NCI-H1092 treated with DMSO at 0.1 percent for 48 hours (cell line): ENCODE measurements at places on chromosomes 11 and 22.

- DNase-seq: no peak
Measured at GRCh38 chr11:77074205-77074604, 7.4 kb downstream of the CAPN5 start.

GRCh38 chr11:87660926-87661660 is 514.1 kb downstream of the RAB38 start:
- no peak for DNase-seq

DNA sequence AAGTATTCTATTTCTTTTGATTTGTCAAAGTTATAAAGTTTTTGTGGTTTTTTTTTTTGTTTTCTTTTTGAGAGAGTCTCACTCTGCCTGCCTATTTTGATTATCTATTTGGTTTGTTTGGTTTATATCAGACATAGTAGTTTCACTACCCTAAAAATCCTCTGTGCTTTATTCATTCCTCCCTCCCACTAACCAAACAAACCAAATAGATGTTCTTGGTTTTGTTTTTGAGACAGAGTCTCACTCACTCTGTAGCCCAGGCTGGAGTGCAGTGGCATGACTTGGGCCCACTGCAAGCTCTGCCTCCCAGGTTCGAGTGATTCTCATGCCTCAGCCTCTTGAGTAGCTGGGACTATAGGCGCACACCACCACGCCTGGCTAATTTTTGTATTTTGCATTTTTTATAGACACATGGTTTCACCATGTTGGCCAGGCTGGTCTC is 67.9 kb downstream of the ENTHD1 start:
- DNase-seq: no peak

DNA sequence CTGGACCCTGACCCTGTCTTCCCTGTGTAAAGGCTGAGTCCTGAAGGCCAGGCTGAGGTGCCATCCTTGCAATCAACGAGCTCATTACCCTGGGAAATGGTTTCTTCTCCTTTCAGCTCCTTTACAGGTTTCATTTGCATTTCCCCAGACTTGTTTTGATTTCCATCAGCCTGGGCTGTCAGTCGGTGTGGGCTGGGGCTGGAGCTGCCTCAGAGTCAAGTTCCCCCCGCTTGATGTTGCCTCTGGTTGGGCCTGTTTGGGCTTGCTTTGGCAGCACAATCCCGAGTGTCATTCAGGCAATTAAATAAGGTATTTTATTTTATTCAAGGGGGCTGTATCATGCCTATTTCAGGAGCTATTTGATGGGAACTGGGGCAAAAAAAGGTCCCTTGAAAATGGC is 424.9 kb downstream of the INSC start:
- no peak for DNase-seq

GRCh38 chr22:29016067-29016938 is 45.3 kb downstream of the C22orf31 start:
- DNase-seq: no peak

GRCh38 chr11:15929371-15929901 is 426.9 kb downstream of the SOX6 start:
- DNase-seq: no peak

DNA sequence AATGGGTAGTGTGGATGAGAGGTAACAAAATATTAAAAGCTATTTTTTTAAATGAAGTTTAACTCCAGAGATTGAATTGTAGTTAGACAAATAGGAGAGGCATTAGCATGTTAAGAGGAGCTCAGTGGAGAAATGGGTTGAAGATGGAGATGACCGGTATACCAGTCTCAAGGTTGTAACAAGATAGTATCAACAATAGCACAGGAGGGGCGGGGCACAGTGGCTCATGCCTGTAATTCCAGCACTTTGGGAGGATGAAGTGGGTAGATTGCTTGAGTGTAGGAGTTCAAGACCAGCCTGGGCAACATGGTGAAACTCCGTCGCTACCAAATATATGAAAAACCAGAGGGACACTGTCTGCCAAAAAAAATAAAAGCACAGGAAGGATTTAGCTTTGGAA is 6.0 kb upstream of the ANKRD42 start:
- DNase-seq: no peak

DNA sequence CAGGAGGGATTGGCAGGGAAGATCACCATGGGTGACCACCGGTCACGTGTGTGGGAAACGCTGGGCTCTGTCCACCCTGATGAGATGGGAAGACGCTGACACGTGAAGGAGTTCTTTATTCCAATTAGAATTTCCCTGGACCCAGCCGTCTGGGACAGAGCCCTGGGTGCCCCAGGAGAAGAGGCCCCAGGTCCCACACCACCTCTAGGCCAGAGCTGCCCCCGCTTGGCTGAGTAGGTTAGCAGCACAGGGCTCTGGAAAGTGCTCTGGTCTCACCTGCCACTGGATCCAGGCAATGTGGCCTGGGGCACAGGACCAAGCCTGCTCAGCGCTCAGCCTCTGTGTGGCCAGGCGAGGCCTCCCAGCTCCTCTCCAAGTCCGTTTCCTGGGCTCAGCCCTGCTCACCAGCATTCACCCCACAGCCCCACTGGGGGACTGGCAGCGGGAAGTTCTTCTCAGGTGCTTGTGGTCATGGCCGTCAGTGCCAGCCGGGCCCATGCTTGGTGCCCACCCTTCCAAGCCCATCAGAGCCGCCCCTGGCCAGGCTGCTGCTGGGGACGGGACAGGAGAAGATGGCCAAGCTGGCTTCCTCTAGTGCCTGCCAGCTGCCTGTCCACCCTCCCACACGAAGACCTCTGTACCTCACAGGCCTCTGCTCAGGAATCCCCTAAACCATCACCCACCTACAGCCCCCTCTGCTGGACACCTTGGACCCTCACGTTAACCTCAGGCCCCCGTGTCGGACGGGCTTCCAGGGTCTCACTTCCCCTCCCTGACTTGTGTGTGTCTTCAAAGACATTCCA is 62.5 kb upstream of the FGF3 start:
- no peak for DNase-seq

GRCh38 chr11:132982772-132983640 is 549.3 kb downstream of the OPCML start:
- peak; percentile 42 for DNase-seq

- no peak for DNase-seq
Measured at GRCh38 chr11:207863-208180, 314 bp downstream of the RIC8A start.

- DNase-seq: peak; percentile 87
Measured at GRCh38 chr11:93329936-93330445, 551 bp upstream of the DEUP1 start.

- DNase-seq: no peak
Measured at GRCh38 chr22:49152939-49153770, 674.5 kb downstream of the BRD1 start.

- DNase-seq: no peak
Measured at GRCh38 chr22:19143967-19144400, 467 bp downstream of the ESS2 start.

DNA sequence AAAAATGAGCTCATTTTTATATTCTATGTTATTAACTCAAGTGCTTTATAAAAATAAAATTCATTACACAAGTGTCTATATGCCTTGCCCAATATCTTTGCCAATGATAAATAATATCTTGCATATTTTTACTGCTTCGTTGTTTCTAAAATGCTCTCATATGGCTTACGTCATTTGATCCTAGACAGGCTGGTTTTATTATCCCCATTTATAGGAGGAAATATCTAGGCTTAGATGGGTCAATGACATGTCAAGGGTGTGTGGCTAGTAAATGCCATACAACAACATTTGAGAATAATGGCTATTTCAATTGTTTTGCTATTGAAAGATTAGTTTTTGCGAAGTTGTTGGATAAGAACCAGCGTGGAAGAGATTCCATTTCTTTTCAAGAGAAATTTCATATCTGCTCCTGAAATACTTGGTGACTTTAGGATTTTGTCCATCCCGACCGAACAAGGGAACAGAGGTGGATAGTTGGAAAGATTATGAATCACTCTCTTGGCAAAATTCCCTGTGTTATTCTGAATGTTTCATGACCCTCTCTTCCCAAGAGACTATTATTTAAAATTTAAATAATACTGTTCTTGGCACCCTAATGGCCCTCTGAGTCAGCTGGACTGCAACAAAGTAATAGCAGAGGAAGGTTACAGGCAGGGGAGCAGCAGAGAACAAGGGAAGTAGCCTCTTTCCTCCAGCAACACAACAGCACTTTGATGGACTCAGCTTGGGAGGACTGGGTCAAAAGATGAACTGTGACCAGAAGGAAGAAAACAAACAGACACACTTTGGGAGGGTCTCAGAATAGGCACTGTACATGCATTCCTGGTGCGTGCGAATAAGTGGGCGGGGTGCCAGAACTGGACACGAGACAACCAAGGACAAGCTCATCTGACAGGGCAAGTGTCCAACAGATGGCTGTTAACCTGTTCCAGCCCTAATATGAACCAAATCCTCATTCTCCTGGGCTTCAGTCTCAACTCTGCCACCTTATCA is 94.5 kb downstream of the ME3 start:
- no peak for DNase-seq

- no peak for DNase-seq
Measured at GRCh38 chr11:114440121-114440860, 1.0 kb downstream of the REXO2 start.

DNA sequence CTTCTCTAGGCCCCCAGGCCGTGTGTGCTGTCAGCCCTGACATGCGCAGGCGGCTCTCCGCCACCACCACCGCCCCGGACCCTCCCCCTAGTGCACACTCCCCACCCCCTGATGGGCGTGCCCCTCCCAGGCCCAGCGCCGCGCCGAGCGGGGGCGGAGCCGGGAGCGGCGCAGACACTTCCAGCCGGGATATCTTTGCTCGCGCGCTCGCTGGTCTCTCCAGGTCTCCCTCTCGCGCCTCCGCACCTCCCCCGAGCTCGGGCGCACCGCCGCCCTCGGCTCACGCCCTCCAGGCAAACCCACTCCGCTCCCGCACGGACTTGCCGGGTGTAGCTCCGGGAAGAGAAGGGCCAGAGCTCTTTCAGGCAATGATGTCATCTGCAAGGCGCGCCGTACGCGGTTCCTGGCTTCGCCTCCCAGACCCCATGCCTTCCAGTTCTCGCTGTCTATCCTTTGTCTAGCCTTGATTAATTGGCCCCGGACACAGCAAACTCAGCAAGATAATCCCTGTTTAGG is at the start of gene SCN3B:
SCN3B (minus strand) TSS at position 59 of the 516 bp plus-strand sequence. CDS start 823 bp downstream, outside the sequence.
- peak; percentile 93 for DNase-seq

DNA sequence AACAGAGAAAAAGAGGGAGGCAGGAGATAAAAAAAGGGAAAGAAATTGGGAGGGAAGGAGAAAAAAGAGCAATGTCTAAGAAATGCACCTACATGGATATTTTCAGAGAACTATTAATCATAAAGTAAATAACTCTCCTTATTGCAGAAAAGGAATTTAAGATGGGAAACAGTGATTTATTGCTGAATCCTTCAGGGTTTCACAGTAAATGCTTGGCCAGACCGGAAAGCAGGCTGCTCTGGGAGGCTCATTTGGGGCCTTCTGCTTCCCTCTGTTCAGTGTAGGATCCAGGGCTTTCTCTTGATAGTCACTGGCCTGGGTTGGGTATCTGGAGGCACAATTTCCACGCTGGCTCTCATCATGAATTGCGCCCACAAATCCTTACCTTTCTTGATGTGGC is 324.3 kb upstream of the SORL1-AS1 start:
- DNase-seq: no peak

DNA sequence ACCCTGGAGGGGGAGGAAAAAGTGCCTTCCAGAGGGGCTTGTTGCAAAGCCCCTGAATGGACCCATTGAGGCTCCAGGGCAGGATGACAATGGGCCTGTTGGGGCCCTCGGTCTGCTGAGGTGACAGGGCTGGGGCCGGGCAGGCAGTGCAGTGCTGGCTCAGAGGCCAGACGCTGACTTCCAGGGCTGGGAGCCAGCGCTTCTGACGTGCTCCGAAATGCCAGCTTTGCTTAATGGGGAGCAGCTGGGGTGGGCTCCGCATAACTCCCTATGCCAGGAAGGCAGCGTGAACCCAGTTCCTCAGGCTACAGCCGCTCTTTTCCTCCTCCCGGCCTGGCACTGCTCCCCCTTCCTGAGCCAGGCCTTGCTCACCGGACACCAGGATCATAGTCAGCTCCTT is 17.7 kb downstream of the NAV2 start:
- DNase-seq: peak; percentile 64

GRCh38 chr11:25615069-25615468 is 716.9 kb upstream of the ANO3 start:
- DNase-seq: no peak

- DNase-seq: no peak
Measured at GRCh38 chr11:78465169-78465942, 47.7 kb upstream of the GAB2 start.

GRCh38 chr11:36062796-36063365 is 119.0 kb downstream of the LDLRAD3 start:
- no peak for DNase-seq

DNA sequence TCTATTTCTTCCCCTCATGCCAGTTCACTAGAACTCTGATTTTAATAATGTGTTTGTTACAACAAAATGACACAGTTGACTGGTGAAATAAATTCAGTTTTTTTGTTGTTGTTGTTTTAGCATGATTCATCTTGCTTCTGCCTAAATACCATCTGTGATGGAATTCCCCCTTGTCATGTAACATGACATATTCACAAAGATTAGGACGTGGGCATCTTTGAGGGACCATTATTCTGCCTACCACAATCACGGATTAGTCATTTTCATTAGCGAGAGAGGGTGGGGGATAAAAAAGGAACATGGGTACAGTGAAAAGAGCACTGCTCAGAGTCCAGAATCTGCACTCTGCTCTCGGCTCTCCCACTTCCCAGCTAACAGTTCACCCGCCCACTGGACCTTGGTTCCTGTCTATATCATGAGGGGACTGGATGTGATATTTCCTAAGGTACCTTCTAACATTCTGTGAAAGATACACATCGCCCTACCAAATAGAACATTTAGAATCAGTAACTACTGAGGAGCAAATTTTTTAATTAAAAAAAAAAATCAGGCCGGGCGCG is 11.3 kb downstream of the HTATIP2 start:
- DNase-seq: no peak

DNA sequence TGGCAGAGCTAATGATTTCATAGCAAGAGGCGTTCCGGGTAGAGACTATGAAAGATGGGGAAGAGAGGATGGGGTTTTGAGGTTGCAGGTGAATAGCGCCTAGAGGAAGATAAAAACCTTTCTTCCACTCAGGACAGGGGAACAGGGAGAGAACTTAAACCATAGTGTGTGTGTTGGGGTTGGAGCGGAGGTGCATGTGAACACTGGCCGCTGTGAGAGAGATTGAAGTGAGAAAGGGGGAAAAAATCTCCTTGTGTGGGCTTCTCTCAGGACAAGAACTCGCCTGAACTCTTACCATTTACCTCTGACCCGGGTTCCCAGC is 3.4 kb downstream of the BSX start:
- no peak for DNase-seq

- DNase-seq: no peak
Measured at GRCh38 chr11:108037636-108038035, 28.9 kb downstream of the CUL5 start.

GRCh38 chr11:28760676-28761390 is 652.6 kb downstream of the METTL15 start:
- no peak for DNase-seq

DNA sequence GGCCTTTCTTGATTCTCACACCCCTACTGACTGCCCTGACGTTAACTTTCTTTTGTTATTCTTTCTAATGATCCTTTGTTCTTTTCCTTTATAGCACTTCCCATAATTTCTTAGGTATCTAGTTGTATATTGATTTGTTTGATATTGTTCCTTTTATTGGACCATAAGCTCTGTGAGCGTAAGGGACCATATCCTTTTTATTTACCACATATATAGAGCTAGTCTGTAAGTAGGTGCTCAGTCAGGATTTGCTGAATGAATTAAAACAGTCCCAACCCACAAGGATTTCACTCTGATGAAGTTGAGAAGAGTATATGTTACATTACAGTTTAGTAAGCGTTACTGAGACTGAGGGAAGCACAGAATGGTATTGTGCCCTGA is 68.8 kb downstream of the EMSY start:
- DNase-seq: no peak

GRCh38 chr11:117505285-117505970 is 177.8 kb downstream of the CEP164 start:
- DNase-seq: no peak

- no peak for DNase-seq
Measured at GRCh38 chr11:35491231-35491871, 34.1 kb downstream of the PAMR1 start.
